ENCODE measurements at places on chromosomes 11 and 22.

DNA sequence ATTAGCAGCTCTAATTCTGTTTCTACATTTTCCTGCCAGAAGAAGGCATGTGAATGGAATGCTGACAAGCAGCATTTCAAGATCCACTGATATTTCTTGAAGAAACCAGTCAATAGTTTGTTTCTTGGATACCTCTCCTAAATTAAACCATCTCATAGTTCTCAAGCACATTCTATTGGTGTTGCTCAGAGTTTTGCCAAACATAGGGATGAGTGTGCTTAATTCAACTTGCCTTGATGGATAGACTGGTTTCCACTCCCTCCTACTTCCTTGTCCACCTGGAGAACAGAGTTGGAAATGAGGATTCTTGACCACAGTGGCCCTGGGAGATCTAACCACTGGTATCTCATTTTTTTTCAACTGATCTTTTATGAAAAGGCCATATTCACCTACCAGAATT is 29.8 kb upstream of the DDX10 start:
- no peak for DNase-seq

- no peak for DNase-seq
These were observed 47.1 kb downstream of the PLEKHA7 start for GRCh38 chr11:16966930-16967671.

DNA sequence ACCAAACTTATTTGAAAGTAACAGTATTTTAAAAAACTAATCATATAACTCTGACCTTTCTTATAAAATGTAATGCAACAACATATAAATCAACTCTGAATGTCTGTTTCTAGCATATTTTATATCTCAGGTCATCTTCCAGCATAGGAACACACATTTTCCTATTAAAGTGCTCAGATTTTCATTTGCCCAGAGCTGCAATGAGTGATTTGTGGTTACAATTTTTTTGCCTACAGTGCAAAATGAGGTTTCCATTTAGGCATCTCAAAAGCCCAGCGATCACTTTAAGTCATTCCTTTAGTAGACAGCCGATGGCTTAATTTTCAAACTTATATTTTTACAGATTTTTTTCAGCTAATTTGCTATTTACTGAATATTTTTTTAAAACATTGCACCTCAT is 1.0 kb downstream of the LYVE1 start:
- DNase-seq = no peak

DNA sequence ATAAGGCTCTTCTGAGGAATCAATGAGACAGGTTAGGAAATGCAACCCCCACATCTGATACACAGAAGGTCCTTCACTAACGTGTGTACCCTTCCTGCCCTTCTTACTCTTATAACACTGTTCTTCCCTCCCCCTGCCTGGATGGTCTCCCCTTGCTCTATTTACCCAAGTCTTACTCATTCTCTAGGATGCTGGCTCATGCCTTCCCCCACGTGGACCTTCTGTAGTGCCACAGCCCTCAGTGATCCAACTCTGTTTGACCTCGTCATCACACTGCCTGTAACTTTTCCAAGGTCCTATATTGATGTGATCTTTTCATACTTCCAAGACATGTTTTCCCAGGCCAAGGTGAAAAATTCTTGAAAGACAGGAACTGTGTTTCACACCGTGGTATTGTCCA is 79.8 kb downstream of the C11orf58 start:
- DNase-seq = no peak

DNA sequence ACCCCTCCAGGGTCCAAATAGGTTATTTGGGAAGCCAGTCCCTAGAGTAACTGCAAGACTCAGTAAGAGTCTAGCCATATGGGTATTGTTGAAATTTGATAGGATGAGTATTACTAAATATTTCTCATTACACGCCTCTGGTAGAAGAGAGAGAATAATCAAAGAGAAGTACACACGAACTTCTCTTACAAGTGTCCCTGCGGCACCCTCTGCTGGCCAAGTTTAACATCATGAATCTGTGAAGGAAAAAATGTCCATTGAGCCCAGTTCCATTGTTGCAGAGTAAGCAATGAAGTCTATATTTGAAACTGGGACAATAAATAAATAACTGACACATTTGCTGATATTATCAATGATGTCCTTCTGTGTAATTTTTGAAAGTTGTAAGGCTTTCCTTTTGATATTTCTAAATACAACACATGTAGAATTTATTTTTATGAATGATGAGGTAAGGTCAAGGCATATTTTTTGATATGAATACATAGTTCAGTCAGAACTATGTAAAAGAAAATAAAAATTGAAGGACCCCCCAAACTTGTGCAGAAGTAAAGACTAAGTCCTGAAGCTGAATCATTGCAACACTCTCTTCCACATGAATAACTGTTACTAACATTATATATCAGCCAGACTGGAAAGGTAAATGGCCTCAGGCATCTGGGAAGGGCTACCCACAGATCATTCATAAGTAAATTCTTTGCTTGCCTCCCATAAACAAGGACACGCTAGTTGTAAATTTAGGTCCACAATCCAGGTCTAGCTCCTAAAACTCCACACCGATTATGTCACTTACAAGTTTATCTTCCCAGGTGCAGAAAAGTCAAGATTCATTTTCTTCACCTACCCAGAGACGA is 10.0 kb downstream of the OR51L1 start:
- DNase-seq = no peak

GRCh38 chr22:39129081-39129480 is 23.4 kb downstream of the CBX7 start:
- DNase-seq = no peak
